ENCODE measurements at places on chromosomes 2 and 18.

DNA sequence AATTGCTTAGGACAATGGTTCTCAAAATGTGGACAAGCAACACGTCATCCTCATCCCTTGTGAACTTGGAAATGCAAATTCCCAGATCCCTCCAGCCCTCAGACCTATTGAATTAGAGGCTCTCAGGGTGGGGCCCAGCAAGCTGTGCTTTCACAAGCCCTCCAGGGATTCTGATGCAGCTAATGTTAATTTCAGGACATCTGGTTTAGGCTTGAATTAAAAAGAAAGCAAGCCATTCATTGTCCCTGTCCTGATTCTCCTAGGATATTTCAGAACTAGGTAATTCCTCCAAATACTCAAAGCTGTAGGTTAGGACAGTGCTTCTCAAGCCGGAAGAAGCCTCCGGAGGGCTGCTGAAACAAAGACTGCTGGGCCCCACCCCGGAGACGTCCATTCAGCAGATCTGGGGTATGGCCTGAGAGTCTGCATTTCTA, 26.0 kb upstream of the GLI2 start:
- DNase-seq = no peak

GRCh38 chr18:23723121-23723520, 33.9 kb downstream of the LAMA3 start:
- no peak for DNase-seq

DNA sequence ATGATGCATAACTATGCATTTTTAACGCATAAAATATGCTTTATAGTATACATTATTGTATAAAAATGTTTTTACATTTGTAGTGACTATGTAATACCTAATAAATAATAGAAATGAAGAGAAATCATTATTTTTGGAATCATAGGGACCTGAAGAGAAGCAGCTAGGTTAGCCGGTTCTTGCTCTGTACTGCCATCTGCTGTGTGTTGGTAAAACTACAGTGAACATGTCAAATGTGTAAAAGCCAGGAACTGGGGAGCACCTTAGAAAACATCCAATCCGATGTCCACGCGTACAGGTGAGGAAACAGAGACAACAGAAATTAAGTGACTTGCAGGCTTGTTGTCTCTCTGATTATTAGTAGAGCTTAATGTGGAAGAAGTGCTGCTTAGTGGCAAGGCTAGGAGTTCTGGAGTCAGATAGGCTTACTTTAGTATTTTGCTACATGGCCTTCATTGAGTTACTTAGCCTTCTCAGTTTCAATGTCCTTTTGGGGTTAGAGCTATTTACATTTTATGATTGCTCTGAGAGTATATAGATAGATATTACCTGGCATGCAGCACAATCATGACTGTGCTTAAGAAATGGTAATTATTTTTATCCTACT, 386.5 kb downstream of the DLGAP1 start:
- DNase-seq = no peak

DNA sequence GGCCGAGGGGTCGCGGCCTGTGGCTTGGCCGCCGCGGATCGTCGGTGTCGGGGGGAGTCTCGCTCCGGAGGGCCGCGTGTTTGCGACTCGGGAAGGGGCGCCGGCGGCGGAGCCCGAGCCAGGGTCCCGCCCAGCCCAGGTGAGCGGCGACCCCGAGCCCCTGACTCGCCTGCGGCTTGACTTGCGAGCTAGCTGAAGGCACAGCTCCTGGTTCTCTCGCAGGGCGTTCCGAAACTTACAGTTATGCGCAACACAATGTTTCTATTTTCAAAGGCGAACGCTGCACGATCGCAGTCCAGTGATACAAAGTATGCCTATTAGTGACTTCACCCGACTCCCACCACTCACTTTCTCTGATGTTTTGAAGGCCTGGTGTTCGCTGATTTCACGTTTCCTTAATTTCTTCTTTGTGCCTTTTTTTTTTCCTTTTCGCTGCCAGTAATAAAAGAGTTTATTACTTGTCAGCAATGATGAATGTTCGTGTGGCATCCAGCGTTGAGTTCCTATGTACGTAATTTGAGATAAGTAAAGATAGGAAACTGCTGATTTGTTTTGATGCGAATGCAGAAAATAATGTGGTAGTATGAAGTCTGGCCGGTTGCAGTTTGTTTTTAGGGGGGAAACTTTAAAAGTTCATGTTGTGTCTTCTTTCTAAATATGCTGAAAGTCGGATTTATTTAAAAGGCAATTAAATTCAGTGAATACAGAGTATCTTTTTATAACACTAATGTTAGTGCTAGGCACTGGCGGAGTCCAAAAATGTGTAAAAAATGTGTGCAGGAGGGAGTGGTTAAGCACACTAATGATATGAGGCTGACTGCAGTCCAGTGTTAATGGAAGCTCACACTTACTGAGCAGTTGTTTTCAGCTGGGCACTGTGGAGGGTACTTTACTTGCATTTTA, 706 bp downstream of the UBXN2A start:
- DNase-seq = no peak

DNA sequence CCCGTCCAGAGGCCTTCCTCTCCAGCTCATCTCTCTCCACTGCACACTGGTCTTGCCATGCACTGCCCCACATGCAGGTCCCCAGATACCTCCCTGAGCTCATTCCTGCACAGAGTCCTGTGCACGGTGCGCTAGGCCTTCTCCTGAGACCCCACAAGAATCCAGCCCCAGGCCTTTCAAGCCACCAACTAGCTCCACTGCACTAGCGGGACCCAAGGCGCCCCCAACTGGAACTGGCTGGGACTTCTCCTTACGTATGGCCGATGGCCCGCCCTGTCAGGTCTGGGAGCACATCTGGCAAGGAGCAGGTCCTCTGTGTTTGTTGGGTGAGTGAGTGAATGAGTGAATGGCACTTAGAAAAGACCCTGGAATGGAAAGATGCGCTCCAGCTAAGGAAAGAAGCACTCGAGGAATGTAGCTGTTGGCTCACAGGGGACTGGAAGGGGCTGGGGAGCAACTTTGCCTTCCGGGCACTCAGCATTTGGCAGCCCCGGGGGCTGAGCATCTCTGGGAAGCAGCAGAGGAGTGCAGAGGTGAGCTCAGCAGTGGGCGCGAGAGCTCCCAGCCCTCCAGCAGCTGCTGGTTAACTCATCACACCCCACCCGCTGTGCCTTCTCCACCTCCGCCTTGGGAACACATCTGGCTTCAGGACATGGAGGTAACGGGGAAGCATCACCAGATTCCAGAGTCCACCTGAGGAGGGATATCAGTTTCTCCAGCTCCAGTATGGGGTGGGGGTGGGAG, 223.1 kb downstream of the GLI2 start:
- no peak for DNase-seq

DNA sequence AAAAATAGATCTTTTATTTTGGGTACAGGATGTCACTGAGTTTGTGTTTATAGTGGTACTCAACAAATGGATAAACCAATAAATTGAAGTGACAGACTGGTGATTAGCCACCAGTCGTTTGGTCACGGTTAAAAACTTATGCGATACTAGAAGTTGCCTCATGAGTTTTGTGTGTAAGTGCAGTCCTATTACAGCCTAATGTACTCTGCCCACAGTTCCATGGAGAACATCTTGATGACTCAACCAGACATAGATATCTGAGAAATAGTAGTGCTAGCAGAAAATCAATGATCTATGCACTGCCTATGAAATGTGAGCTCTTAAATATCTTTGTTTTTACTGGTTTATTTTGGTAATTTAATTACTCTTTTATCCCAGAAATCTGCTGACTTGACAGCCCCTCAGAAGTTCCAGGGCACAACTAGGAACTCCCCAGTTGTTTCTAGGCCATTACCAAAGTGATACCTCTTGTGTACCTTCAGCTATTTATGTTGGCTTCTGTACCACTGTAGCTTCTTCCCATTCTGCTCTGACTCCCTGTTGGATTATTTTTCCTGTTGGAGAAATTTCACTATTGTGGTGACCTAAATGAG, 209.1 kb upstream of the KCNJ3 start:
- no peak for DNase-seq

GRCh38 chr18:58532298-58532697, 96.6 kb downstream of the ALPK2 start:
- no peak for DNase-seq

- no peak for DNase-seq
Observed at GRCh38 chr18:7458884-7459283, 108.2 kb upstream of the PTPRM start.

DNA sequence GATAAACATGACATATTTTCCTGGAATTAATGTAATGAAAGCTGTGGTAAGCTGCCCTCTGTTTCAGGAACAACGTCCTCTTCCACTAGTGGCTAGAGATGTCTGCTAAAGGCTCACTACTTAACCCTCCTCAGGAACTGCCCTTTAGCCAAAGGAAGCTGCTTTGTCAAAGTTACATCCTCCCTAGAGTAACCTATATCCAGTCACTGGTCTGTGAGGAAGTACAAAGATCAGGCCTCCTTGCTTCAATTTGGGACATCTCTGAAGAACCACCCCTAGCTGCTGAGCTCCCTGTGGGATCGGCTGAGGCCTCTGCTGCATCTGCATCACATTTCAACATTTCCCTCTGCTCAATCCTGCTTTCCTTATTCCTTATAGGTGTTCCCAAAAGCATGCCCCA, 107.8 kb downstream of the PRELID3A start:
- no peak for DNase-seq

GRCh38 chr2:20148923-20149702, 75.8 kb downstream of the SDC1 start:
- DNase-seq = no peak

GRCh38 chr2:218286570-218287459, 5.5 kb downstream of the TMBIM1 start:
- DNase-seq = no peak

- DNase-seq = no peak
Observed at GRCh38 chr2:40384233-40384632, 67.7 kb downstream of the SLC8A1 start.

- DNase-seq = peak; percentile 37
Observed at GRCh38 chr2:46461011-46461674, 18.2 kb upstream of the TMEM247 start.

- no peak for DNase-seq
Observed at GRCh38 chr2:128379021-128380015, 60.6 kb upstream of the HS6ST1 start.

GRCh38 chr18:49878567-49879270, 65.4 kb upstream of the ACAA2 start:
- no peak for DNase-seq

DNA sequence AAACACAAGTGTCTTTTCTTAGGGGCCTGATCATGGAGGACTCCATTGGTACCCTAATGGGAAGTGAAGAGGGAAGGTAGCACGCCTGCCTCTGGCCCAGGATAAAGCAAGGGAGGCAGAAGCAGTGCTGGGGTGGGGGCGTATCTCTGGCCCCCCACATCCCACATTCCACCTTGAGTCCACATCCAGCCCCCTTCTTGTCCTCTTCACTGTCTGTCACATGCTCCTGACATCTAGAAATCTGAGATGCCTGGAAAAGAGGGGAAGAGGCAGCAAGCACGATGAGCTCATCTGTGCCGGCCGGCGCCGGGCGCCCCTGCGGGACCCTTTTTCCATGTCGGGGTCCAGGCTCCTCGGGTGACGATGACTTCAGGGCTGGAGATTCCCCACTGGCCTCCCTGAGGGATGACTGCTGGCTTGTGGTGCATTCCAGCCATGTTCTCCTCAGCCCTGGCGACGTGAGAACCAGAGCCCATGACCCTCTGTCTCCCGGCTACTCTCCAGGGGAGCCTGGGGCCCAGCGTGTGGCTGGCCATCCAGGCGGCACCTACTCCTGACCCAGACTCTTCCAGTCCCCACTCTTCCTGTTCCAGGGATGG, 277.5 kb downstream of the DYSF start:
- no peak for DNase-seq

- no peak for DNase-seq
Observed at GRCh38 chr2:65354773-65355172, 77.6 kb downstream of the SPRED2 start.

DNA sequence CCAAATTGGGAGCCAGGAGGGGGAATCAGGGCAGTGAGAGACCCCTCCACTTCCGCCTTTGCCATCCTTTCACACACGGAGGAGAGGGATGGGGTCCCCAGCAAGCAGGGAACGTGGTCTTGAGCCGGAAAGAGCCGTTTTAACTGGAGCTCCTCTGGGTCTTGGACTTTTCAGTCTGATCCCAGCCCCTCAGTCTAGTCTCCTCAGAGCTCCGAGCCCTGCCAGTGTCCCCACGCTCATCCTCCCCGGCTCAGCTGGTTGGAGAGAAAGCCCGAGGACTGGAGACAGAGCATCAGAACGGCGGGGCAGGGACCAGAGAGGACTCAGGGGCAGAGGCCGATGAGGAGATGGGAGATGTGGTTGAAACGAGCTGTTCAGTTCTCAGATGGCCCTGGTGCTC, 26.1 kb upstream of the OTOF start:
- DNase-seq = no peak

GRCh38 chr2:157466764-157467163, 22.9 kb upstream of the CYTIP start:
- DNase-seq = no peak

DNA sequence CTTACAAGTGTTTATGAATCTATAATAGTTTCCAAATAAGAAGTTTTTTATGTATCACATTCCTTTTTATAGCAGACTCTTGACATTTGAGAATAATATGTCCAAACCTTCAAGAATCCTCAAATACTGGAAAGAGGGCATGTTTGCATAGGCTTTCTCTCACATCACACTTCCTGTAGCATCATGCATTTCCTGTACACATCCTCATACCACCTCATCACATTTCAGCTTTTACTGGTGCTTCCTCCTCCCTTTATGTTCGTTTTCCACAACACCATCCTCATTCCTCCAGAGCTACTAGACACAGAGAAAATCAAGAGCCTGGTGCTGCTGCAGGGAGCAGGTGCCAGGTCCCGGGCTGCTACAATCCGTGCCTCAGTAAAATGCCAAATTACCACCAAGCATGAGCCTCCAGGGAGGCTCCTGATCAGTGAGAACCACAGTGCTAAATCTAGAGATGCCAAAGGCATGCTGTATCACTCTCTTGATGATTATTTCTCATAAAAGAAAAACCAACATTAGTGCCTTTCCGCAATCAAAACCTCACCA, 137.7 kb upstream of the CYP1B1 start:
- DNase-seq = no peak

Measured in left renal pelvis (tissue), 4 donors.